ENCODE measurements at places on chromosomes 2 and 18. TPM values are rescaled to one million over a fixed set of nuclear protein-coding genes. Genes with fewer than 3 reads are reported as not detected.

DNA sequence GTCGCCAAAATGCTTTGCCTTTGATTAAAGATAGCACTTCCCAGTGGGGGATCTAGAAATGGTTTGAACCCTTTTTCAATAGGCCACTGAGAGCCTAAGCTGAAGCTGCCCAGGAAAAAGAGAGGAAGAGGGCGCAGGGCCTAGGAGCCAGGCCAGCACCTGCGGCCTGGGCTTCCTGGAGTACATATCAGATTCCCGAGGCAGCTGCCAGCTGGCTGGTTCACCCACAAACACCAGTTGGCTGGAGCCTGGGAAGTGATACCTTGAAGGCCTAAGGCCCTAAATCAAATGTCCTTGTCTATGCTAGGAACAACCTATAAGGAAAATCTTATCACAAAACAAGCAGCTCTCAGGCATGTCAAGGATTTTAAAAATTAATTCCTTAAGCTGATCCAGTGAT, 37.1 kb downstream of the ANKRD44 start:
- DNase-seq = no peak

GRCh38 chr2:215493376-215493775, 57.5 kb upstream of the FN1 start:
- no peak for DNase-seq

GRCh38 chr18:27696148-27696547, 480.8 kb downstream of the CDH2 start:
- DNase-seq = no peak

GRCh38 chr18:49707599-49707998, 105.7 kb downstream of the ACAA2 start:
- DNase-seq = no peak

GRCh38 chr2:39584283-39584965, 81.3 kb upstream of the TMEM178A start:
- peak; percentile 68 for DNase-seq

DNA sequence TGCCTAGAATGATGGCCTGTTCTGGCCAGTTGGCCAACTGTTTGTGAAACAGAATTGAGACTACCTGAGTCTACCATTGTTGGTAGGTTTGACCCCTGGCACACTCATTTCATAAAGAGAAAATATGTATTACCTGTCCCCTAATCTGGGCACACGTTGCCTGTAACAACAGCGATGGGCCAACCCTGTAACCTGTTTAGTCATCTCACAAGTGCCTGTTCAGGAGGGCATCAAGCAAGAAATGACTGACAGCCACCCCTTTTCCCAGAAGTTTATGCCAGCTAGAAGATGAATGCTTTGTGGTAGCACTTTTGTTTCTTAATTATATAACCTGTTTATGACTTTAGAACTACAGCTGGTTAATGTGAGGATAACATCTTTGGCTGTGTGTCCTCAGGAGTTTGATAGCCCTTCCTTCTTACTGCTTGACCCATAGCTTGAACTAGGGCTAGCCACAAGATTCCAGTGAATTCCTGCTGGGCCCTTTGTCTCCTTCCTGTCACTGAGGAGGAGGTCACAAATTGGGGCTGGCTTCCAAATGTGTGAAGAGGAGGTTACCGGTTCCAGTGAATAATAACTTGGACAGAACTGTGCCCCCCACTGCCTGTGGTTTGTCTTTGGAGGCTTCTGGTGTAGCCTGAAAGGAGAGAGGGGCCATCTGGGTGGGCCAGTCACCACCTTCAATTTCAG, 273.9 kb upstream of the EPAS1 start:
- no peak for DNase-seq

The DPP4 gene
- 203 TPM for total RNA-seq

The CLEC4F gene
- total RNA-seq = not detected

The BOLL gene
- total RNA-seq = not detected

The ICOS gene
- not detected for total RNA-seq

The ELOA2 gene
- not detected for total RNA-seq

The MYOM1 gene
- total RNA-seq = 0.90 TPM
